Karpas-422 (cell line): ENCODE measurements at places on chromosomes 4 and X. TPM values are rescaled to one million over a fixed set of nuclear protein-coding genes. Genes with fewer than 3 reads are reported as not detected.

DNA sequence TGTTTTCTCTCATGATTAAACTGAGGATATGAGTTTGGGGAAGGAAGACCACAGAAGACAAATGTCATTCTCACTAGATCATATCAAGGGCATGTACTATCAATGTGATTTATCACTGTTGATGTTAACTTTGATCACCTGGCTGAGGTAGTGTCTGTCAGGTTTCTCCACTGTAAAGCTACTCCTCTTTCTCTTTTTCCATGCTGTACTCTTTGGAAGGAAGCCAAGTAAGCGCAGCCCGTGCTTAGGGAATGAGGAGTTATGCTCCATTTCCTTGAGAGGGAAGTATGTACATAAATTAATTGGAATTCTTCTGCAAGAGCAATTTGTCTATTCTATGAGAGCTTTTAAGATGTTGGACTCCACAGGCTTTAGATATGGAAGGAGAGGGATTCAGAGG lies 4.0 kb upstream of the KANTR start:
- no peak for DNase-seq

The TMSB15C gene
- 0.29 and 6.1 TPM in 2 replicates for total RNA-seq

The SEPSECS gene
- 6.3 and 11.1 TPM in 2 replicates for total RNA-seq

- no peak for DNase-seq
Observed at GRCh38 chr4:12573716-12574115, 910.4 kb downstream of the RAB28 start.

The RAB40AL gene
- total RNA-seq: 0.40 and 0.67 TPM in 2 replicates

DNA sequence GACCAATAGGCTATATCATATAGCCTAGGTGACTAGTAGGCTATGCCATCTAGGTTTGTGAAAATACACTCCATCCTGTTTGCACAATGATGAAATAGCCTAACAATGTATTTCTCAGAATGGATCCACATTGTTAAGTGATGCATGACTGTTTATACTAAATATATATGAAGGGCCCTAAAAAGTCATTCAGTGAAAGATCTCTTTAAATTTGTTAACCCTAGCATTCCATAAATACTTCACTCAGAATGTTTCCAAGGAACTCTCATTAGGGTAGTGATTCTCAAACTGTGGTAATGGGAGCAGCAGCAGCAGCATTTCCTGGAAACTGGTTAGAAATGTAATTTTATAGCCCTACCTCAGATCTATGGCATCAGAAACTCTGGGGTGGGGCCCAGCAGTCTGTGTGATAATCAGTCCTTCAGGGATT lies 74.9 kb downstream of the PRRG1 start:
- DNase-seq: no peak

The DUX4 gene
- not detected in 2 replicates for total RNA-seq

- peak; percentile 44 for DNase-seq
Observed at GRCh38 chrX:8813036-8813435, 11.9 kb upstream of the FAM9A start.

GRCh38 chrX:15761564-15762191 lies 23.6 kb downstream of the CA5B start:
- peak; percentile 78 for DNase-seq

GRCh38 chr4:6957994-6958393 lies 48.4 kb downstream of the TBC1D14 start:
- no peak for DNase-seq

The FOXR2 gene
- total RNA-seq: not detected in 2 replicates

GRCh38 chrX:132861076-132861475 lies 97.4 kb downstream of the HS6ST2 start:
- no peak for DNase-seq

The FRAS1 gene
- not detected in 2 replicates for total RNA-seq

DNA sequence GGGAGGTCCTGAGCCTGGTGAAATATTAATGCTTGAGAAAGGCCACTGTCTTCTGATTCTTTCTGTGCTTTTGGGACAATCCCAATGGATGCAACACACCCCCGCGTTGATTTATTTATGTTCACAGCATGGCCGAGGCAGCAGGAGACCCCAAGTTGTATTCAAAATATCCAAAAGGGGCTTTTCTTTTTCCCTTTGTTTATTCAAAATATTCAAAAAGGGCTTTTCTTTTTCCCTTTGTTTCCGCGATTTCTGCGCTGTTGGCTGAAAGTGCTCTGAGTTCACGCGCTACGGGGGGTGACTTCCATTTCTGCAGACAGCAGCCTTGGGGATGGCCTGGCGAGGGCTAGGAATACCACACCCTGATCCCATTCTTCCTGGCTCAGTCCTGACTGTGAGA lies 59.5 kb upstream of the PPP2R3B start:
- no peak for DNase-seq

DNA sequence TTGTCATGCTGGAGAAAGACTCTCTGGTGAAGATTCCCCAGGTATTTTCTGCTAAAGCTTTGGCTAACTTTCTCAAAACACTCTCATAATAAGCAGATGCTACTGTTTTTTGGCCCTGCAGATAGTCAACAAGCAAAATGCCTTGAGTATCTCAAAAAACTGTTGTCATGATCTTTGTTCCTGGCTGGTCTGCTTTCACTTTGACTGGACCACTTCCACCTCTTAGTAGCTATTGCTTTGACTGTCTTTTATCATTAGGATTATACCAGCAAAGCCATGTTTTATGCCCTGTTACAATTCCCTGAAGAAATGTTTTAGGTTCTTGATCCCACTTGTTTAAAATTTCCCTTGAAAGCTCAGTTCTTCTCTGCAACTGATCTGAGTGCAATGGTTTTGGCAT lies 231.5 kb downstream of the SLC7A11 start:
- no peak for DNase-seq

- no peak for DNase-seq
Observed at GRCh38 chr4:141376769-141377168, 156.1 kb downstream of the ZNF330 start.
